ENCODE measurements at places on chromosomes 1 and 21.
A peak's percentile ranks its signal among the peaks of the same experiment; 100 is the strongest.

GRCh38 chr1:214584805-214585766, 17.9 kb upstream of the CENPF start:
- peak; percentile 76 for DNase-seq

DNA sequence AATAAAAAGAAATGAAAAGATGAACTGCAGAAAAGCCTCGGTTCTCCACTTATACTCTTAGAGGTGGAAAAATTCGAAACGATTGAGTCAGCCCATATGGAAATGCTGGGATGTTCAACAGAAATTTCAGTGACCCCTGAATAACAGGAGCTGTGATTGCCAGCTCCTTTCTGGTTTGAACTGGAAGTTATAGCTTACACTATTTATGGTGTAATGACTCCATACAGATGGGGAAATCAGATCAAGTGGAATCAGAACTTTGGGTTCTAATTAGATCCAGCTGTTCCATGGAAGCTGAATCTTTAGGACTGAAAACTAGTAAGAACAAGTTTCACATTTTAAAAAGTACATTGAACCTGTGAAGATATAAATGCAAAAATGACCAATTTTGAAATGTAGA, 569.3 kb upstream of the ZRANB2 start:
- peak; percentile 49 for DNase-seq

DNA sequence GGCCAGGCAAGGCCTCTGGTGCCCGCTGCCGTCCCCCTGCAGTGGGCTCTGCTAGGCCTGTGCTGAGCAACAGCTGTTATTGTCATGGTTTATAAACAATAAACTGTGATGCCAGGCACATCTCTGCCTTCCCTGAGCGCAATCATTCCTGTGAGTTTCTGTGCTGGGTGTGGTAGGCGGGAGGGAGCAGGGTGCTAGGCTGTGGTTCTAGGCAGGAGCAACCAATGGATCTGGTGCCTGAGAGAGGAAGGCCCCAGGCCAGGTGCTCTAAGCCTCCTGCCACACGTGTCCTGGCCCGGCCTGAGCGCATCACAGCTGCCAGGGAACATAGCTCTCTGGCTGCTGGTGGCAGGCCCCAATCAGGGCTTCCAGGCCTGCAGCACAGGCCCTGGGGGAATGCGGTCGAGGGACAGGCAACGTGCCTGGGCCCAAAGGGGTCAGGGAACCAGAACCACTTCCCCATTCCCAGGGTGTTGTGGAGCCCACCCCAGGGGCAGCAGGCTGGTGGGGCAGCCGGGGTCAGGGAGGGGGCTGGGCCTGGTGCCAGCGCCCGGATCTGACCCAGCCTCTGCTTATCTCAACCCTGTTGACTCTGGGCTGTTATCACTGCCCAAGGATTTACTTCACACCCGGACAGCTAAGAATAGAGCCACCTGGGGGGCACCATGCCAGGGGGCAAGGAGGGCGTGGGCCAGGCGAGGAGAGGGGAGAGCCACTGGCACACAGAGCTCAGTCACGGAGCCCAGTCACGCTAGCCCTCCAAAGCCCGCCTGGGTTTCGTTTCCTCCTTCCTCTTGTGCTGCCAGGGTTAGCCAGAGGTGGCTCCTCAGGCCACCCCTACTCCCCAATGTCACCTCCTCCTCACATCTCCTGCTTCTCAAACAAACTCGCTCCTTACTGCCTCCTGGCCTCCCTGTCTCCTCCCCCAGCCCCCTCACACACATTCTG, 11.5 kb downstream of the TRIM46 start:
- DNase-seq: no peak

DNA sequence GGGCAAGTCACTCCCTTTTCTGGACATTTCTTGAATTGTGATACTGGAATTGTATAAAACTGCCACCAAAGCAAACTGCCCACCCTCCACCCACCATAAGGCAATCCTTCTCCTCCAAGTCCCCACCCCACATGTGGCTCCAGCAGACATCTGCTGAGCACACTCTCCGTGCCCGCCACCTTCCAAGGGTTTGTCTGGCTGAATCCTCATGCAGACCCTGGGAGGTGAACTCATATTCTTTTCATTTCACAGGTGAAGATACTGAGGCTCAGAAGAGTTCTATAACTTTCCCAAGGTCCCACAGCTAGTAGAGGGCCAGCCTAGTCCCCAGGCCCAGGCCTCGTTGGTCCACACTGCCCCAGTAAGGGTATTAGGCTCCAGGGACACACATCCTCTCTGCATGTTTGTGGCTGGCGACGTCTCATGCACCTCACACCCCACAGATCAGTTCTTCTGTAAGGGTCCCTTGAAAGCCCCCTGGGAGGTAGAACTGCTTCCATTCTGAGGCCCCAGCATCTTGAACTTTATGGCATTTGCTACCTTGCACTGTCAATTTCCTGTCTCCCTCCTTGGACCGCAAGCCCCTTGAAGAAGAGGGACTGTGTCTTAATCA, 14.1 kb downstream of the CNTN2 start:
- DNase-seq: no peak

GRCh38 chr1:41891199-41891896, 27.4 kb downstream of the HIVEP3 start:
- DNase-seq: peak; percentile 38

- DNase-seq: peak; percentile 27
These were observed at the start of the genes FBXO2 and FBXO44 for GRCh38 chr1:11654137-11654938. TSS of gene FBXO2 (minus strand) at chr1:11654429. CDS start at chr1:11654340, 89 bp downstream. TSS of gene FBXO44 (plus strand) at chr1:11654877. CDS start at chr1:11655836, 959 bp downstream.

DNA sequence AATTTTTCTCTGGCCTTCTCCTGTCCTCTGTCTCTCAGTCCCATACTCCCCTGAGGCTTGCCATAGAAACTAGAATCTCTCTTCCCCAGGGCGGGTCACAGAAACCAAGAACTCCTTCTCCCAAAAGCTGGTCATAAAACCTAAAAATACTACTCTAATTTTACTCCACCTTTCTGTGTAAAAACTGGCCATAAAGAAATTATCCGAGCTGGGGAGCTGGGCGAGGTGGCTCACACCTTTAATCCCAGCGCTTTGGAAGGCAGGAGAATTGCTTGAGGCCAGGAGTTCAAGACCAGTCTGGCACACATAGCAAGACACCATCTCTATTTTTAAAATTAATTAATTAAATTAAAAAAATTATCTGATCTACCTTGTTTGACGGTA, 3.0 kb downstream of the ALG14 start:
- DNase-seq: no peak

DNA sequence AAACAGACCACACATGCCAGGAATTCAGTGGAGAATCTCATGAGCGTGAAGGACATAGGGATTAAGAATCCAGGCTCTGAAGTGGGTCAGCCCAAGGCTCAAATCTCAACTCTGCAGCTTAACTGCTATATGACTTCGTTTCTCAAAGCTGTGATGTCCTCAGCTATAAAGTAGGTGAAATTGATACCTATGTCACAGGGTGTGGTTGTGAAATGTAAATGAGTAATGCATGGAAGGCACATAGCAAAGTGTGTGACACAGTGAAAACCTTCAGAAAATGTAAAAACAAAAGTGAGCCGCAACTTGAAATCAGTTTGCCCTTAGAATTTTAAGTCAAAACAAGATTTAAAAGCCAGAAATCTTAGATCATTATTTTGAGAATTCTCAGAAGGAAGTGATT, 145.7 kb upstream of the PRMT6 start:
- no peak for DNase-seq

- DNase-seq: peak; percentile 37
These were observed 33.6 kb upstream of the CD34 start for GRCh38 chr1:207944571-207944970.

DNA sequence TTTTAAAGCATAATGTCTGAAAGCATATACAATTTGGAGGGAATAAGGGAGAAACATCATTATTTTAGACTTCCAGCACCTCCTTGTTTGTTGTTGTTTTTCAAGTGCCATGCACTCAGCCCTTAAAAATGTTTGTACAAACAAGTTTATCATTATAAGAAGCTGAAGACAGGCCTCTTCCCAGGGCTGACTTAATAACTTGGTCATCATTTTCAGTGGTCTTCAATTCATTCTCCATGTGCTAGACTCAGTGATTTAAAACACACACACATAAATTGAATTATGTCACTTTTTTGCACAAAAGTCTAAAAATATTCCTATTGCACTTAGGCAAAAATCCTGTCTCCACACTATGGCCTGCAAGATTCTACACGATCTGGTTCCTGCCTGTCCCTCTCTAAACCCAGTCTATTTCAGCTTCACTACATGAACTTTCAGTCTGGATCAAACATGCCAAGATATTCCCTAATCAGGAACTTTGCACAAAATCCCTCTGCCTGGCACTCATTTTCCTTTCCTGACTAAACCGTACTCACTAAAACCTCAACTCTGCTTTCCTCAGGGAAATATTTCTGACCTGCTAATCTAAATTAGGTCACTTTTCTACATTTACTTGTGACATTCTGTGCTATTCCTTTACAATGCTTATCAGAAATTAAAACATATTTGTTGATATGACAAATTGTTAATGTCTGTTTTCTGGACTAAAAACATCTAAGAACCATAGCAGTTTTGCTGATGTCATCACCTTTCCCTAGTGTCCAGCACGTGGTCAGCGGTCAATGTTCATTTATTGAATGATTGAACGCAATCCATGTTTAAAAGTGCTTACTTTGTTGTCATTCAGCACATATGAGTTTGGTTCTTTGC, 14.8 kb upstream of the GBP5 start:
- DNase-seq: no peak

GRCh38 chr1:46193984-46194570, 4.2 kb downstream of the POMGNT1 start:
- DNase-seq: no peak

DNA sequence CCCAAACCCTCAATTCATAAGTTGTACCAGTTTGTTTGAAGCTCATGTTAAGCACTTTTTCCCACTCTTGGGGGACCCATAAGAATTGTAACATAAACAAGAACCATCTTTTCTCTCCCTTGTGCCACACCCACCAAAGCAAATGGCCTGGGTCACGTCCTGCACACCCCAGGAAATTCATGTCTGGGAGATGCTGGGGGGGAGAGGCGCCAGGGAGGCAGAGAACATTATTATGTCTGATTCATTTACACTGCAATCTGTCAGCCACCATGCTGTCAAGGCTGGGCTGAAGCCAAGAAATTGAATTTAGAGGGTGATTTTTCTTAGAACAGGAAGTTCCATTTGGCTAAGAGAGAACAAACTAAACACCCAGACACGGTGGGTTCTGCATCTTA, 37.2 kb upstream of the IPO9 start:
- peak; percentile 92 for DNase-seq

- no peak for DNase-seq
These were observed 74.5 kb downstream of the HIVEP3 start for GRCh38 chr1:41844255-41844654.

DNA sequence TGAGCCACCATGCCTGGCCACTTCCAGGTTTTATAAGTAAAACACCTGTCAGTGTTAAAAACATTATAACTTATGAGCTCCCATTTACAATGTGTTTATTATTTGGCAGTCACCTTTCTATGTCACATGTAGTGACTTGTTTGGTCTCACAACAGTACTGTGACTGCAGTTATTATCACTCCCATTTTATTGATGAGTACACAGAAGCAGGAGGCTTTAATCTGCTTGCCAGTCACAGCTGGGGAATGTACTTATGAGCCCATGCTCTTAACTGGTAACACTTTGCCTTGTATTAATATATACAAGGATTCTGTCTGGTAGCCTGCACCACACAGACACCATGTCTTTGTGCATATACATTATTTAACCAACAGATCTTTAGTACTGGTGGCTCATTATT, 31.1 kb upstream of the BACH1 start:
- DNase-seq: no peak

- DNase-seq: peak; percentile 62
These were observed 27.7 kb downstream of the PKP1 start for GRCh38 chr1:201310986-201311355.

DNA sequence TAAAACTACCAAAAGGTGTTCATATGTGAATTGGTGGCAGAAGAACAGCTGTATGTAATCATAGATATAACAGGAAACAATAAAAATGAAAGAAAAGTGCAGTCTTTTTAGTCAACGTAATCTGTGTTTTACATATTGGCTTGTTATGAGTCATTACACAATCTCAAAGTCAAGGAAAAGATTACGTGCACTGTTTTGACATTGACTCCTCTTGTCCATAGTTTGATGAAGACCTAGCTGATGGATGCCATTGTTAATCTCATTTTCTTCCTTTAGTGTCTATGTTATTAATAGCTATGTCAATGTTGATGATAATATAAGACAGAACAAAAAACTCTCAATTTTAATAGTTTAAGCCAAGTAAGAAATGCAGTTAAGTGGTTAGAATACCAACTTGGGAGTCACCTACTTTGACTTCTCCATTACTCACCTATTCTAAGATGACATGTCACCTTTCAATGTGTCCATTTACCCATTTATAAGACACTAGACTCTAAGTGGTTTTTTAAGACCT, 84.5 kb upstream of the SAMSN1 start:
- DNase-seq: no peak

GRCh38 chr1:48105165-48105564, 108.0 kb upstream of the TRABD2B start:
- no peak for DNase-seq

DNA sequence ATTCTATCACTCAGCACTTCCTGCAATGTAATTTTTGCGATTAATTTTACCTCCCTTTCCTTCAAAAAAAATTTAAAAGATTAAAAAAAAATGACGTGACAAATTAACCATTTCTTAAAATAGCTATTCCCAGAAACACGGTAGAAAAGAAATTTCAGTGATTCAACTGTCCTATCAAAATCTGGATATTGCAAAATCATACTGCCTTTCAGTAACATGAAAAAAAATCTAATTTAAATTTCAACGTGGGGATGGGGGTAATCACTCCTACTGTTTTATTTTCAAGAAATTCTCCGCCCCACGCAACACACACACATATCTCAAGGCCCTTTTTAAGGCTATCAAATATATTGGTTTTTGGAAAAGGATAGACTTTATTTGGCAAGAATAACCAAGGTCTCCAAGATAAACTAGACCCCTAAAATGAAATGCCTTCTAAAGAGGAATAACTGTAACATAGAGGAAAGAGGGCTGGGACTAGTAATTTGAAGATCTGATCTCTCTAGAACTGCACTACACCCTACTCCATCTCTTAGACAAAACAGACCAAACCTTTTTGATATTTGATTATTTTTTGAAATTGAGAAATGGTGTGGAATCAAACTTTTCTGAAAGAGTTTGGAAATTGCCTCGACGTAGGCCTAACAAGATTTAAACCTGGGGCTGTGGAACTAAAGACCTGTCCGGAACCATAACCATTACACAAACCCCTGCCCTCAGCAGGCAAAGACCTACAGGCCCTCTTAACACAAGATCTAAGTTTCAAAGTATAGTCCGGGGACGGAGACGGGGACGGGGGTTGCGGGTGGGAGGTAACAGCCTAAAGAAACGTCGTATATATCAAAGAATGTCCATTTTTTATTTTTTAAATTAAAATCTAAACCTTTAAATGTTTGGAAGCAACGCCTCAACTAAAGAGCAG, 941 bp downstream of the ARNT start:
- peak; percentile 28 for DNase-seq

- peak; percentile 57 for DNase-seq
These were observed 1.4 kb downstream of the RNF11 start for GRCh38 chr1:51237351-51238033.

DNA sequence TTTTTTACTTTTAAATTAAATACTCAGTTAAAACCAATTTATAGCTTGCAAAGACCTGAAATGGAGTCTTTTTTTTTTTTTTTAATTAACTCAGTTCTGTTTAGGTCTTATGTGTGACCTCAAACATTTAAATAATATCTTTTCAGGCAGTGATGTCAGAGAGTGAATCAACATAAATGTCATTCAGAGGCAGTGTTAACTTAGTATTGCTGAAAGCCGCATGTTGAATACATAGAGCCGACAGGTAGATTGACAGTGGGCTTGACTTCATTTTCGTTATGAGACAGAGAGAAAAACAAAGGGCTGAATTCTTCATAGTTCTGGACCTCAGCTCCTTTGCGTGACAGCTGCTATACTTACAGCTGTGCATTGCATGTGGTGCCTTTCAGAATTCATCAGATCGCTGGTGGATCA, 51.5 kb downstream of the PRDM2 start:
- DNase-seq: no peak

All from EH (cell line).